IMR-90 (cell line): ENCODE measurements at places on chromosomes 7 and 10.

DNA sequence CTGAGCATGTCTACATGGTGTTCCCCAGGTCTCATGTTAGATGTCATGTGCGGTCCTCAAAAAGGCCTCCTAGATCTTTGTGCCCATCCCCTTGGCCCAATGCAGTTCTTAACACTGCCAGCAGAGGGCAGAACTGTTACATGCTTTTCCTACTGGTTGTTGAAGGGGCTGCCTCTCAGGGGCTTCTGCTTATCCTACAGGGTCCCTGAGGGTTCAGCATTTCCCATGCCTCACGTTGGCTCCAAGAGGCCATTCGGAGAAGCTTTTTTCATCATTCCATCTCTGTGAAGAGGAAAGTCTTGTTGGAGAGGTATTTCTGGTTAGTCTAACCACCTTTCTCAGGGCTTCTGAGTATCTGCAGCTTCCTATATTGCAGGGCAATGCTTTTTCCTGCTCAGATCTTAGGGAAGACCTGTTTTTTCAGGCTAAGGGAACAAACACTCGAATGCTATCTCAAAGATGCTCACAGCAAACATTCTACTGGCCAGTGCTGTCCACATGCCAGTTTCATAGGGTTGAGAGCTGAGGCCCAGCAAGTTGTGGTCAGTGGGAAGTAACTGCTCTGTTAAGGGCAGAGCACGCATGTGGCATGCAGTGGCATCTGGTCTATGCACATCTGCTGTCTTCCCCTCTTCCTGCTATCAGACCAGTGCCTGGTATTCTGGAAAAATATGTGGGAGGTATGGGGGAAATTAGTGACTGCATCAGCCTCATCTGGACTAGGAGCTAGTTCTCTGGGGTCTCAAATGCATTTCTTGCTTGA is 31.5 kb downstream of the MBL2 start:
- peak; percentile 17 for DNase-seq

DNA sequence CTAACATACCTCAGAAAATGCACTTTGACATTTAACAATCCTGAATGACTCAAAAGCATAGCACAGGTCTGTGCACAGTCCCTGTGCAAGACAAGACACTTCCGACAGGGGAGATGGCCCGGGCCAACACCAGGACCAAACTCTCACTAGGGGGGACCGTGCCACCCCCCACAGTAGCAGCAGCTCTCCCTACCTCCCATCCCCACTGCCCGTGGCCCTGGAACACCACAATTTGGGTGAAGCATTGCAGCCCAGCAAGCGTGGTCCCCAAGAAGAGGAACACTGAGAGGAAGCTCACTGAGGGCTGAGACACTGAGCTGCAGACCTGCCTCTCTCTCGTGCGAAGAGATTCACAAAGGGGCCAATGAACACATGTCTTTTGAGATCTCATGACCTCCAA is 26.0 kb downstream of the PTPRN2 start:
- no peak for DNase-seq

DNA sequence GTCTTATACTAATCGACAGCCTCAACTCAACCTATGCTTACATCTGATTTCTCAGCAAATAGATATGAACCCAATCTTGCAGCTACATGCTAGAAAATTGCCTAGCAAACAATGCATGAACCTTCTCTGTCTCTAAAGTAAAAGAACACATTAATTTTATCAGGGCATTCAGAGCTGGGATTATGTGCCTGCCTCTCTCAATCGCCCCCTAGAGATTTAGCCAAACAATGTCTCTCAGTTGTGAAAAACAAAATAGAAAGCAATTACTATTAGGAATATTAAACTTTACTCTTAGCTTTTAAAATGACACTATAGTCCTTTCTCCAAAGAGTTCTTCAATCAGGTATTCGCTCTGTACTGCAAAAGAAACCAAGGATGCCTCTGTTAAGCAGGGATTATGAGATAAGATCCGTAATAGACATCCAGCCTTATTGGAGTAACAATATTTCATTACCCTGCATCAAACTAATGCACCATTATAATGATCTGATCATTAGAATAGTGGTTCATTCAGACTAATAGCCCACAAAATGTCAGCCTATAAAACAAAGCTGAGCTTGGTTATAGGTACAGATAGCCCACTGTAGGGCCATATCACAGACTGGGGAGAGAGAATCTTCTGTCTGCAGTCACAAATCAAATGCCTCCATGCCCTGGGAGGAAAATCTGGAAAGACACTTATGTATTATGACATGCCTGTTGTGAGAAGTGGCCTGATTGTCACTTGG is 736.9 kb downstream of the PARD3 start:
- DNase-seq: no peak

DNA sequence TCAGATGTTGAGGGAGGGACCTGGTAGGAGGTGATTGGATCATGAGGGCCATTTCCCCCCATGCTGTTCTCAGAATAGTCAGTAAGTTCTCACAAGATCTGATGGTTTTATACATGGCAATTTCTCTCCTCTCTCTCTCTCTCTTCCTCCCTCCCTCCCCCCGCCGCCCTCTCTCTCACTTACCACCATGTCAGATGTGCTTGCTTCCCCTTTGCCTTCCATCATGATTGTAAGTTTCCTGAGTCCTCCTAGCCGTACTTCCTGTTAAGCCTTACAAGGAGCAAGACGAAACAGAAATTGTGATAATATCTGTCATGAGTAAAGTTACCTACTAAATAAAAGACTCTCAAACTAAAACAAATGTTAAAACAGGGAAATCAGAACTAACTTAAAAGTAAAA is 19.9 kb upstream of the GPR141 start:
- no peak for DNase-seq

GRCh38 chr10:6364893-6365292 is 162.2 kb downstream of the PFKFB3 start:
- DNase-seq: no peak

DNA sequence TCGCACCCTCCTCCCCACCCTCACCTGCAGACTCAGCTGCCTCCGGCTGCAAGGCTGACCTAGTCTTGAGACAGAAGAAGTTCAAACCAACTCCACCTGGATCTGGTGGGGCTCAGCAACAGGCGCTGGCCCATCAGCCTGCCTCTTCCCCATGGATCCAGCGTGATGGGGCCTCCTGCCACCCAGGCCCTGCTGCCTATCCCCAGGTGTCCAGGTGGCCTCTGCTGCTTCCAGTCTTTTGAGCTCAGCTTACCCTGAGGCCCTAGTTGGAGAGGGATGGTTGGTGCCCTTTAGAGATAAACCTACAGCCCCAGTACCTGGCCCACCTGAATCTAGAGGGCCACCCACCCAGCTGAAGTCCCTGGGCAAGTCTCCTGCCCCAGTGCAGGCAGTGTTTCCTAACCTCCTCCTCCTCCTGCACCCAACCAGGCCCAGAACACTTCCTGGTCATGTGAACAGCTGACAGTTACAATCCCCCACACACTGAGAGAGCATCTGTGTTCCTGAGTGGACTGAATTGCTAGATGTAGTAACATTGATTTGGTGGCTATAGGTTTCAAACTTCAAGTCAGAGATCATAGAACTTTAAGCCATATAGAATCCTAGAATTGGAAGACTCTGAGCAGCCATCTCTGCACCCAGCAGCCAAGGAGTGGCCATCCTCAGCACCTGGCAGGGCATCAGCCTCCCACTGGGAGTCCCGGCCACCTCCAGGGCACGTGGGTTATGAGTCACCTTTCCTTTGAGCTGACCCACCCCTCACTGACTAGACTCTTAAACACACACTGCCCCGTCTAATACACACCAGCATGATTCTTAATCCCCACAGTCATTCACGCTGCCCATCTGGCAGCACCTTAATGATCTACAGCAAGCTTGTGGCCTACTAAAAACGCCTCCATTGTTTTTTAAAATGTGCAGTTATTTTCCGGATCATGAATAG is 51.9 kb downstream of the ALOX5 start:
- no peak for DNase-seq

GRCh38 chr7:92622030-92622429 is 31.8 kb upstream of the FAM133B start:
- DNase-seq: no peak

DNA sequence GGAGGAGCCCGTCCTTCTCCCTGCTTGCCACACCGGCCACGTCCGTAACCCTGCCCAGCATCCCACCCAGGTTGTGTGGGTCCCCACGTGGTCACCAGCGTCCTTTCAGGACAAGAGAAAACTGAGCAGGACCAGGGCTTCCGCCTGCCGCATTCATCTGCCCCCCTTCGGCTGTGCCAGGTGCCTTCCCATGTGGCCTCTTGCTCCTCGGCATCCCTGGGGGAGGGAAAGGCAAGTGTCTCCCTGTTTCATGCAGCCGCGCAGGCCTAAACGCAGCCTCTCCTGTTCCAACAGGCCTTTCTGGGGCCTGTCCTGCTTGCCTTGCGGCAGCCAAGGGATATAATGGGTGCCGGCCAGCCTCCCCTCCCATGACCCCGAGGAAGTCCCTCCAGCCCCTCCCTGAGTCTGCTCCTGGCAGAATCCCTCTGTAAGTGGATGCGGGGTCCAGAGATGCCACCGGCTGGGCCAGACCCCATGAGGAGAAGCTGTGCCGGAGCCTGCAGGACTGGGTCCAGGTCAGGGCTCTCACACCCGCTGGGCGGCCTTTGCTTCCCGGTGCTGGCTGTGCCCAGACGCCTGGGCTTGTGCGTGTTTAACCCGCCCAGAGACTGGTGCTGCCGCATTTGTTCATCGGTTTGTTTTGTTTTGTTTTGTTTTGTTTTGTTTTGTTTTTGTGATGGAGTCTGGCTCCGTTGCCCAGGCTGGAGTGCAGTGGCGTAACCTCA is 23.1 kb downstream of the SHH start:
- DNase-seq: no peak

- DNase-seq: no peak
Observed at GRCh38 chr7:1781369-1781768, 111.3 kb downstream of the ELFN1 start.

- DNase-seq: no peak
Observed at GRCh38 chr10:120530699-120531098, 73.7 kb downstream of the PLPP4 start.
